ENCODE measurements at places on chromosomes 4 and X.

DNA sequence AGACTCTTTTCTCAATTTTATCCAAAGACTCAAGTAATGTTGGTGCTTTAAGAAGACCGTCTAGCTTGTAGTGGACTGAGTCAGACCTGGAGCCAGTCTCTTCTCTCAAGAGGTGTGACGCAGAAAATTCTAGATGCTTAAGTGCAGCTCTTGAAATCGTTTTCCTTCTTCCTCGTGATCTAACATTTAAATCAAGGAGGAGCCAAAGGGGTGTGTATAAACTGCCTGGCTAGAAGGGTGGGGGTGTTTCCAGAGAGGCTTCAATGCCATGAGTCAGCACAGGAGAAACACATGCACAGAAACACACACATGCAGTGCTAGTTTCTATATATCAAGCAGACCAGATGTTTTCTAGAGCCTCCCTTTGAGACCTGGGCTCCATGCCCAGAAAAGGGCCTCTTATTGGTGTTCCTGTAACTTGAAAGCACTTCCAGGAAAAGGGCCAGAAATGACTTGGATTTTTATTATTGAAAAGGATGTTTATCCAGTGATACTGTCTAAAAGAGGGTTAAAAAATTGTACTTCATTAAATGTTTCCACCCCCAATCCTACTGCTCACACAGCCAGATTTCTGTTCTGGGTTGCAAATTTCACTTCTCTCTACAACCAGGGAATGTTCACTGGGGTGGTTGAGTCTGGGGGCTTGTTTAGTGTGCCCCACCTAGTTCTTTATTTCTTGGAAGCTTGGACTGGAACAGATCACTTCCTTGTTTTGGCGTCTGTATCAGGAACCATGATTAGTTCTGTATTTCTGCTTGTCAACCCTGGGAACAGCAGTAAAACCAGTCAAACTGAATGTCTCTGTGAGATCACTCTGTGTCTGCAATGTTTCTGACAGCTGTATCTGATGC lies at the start of gene CLIC2:
TSS of gene CLIC2 (minus strand) at position 129 of the 851 bp plus-strand sequence. CDS start 187 bp downstream, outside the sequence.
- no peak for DNase-seq

DNA sequence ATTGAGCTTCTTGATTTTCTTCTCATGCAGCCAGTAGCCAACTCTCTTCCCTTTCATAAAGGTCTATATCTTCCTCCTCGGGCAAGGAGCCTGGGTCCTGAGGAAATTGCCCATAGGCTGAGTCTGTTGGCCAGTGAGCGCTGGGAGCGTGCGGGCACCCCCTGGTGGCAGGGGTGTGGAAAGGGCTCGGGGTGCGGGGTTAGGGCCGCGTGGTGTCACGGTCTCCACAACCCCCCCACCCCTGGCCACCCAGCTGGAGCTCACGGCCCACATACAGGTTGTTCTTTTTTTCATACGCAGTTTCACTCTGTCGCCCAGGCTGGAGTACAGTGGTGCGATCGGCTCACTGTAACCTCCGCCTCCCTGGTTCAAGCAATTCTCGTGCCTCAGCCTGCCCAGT lies 13.1 kb downstream of the RBM10 start:
- no peak for DNase-seq

GRCh38 chr4:47468706-47469365 lies 5.3 kb upstream of the COMMD8 start:
- DNase-seq = no peak

- no peak for DNase-seq
Observed at GRCh38 chr4:160819791-160820190, 1344.0 kb downstream of the FSTL5 start.

- no peak for DNase-seq
Observed at GRCh38 chr4:105194328-105195231, 47.9 kb downstream of the TET2 start.

DNA sequence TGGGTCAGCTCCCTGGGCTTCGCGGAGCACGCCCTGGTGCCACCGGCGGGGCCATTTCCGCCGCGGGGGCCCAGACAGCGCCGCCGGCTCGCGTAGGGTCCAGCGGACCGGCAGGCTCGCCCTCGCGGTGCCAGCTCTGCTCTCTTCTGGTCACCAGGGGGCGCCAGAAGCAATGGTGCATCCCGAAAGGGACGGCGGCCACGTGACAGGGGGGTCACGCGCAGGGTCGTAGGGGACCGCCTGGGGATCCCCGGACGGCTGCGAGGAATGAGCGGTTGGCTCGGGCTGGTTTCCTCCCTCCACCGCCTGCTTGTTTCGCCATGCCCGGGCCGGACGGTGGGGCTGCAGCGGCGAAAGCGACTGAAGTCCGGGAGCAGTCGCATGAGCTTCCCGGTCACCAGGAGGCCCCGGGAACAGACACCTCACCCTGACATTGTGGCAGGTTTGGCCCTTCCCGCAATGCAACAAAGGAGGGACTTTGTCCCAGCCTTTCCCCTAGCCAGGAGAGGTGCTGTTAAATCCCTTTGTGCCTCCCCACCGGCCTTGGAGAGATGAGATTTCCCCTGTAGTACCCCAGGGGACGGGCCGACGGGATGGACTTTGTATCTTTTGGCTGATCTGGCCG lies 15.8 kb downstream of the ZCCHC12 start:
- no peak for DNase-seq

DNA sequence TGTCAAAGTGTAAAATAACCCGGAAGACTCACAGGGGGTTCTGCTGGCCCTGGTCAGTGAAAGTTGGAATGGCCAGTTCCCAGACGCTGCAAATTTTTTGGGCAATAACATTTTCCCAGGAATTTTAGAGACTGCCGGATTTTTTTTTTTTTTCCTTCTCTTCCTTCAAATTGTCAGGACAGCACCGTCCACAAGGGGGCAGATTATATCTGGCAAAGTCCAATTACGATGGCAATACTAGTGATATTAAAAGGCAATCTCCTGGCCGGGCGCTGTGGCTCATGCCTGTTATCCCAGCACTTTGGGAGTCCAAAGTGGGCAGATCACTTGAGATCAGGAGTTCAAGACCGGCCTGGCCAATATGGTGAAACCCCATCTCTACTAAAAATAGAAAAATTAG lies 20.5 kb downstream of the SLC25A5 start:
- no peak for DNase-seq

DNA sequence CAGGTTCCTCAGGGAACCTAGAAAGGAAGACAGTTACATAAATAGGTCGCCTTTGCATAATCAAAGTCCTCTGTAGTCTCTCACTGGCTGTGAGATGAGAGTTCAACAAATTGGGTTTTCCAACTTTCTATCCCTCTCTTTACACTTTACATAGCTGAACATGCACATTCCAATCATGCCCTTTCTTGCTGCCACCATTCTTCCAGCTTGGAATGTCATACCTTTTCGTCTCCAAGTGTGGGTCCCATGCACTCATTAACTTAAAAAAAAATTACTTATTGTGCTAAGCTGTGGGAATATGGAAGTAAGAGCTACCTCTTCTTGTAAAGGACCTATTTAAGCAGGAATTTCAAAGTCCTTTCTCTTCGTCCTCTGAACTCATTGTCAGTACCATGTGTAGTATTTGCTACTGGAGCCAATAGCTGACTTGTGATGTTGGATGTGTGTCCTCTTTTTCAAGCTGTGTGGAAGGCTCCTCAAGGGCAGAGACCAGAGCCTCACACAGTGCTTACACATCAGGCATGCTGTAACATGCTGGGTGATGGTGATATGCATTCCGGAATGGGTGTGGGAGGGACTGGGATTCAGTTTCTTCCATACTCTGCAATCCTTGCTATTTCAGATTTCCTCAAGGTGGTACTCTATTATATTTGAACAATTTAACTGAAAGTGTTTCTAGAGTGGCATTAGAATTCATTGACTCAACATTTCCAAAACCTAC lies 7.1 kb downstream of the ENOPH1 start:
- no peak for DNase-seq

- no peak for DNase-seq
Observed at GRCh38 chrX:129843209-129843458, 552 bp downstream of the ZDHHC9 start.

DNA sequence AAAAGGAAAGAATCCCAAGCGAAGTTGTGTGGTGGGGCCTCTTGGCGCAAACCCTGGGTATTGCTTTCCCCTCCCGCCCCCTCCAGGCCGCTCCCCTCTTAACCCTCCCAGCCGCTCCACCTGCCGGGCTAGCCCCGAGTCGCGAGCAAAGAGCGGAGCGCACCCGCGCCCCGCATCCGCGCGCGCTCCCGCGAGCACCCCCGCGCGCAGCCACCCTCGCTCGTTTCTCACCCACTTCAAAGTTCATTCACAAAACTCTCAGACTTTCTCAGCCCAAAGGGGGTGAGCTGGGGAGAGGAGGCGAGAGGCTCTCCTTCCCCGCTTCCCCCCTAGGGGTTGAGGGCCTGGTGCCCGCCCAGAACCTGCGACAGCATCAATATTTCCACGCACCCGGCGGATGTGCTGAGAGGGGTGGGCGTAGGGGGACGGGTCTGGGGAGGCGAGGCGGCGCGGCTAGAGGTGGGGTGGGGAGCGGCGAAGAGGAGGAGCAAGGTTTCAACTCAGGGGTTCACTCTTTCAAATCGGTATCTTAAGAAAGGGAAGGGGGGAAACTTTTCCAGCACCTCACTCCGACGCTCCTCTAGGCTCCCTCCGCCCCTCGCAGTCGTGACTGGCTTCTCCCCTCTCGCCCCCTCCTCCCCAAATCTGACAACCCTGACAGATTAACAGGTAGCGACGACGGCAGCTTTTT lies 1.8 kb downstream of the MAML3 start:
- DNase-seq = no peak

DNA sequence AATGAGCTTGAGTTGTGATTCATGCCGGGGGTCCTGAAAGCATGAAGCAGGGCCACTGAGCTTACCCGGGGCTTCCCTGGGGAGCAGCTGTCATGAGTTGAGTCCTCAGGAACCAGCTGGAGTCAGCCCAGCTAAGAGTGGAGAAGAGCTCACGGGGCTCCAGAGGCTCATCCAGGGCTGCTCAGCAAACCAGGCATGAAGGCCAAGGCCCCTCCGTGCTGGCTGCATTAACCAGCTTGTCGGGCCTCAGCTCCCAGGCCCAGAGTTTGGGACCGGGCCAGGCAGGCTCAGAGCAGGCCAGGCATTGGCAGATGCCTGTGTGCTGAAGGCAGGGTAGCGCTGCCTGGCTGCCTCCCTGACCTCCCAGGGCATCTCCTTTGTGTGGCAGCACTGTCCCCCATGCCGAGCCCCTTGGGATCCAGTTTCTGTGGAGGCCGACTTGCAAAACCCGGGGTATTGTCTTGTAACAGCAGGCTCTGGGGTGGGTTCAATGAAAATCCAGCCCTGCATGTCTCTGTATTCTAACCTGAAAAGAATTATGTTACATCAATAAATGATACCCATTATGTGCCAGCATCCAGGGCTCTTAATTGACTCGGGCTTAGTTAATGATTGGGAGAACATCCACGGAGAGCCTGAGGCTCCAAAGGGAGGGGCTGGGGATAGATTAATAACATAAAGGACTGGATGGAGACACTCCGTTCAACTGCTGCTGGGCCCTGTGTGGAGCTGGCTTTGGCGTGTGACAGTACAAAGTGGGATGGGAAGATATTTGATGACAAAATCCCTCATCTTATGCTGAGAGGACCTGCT lies 68.0 kb upstream of the MSX1 start:
- DNase-seq = no peak

DNA sequence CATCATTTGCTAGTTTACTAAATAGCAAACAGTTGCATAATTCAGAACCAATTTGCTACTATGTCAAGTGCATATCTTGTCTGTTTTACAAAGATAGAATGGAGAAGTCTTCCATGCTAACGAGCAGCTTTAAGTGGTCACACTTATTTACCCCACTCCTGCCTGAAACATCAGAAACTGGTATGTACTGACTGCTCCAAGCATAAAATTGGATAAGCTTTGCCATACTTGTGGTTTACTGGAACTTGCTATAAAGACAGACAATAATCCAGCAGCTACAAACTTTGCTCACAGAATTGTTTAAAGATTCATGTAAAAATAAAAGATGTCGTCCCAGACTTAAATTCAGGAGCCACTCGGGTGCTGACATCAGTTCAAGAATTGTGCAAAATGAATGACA lies 13.3 kb upstream of the CDKL2 start:
- DNase-seq = no peak

GRCh38 chr4:158122501-158122900 lies 50.3 kb downstream of the GASK1B start:
- DNase-seq = no peak

DNA sequence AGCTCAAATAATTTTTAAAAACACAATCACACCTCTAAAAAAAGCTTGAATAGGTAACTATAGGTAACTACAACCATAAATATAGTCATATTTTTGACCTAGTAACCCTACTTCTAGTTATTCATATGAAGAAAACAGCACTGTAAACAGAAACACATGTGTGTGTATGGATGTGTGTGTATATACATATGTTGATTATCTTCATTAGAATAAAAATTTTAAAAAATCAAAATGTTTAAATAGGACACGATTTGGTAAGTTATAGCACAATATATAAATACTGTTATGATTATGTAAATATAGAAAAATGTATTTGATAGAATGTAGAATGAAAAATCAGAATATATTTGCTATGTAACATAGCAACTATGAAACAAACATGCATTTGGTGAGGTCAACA lies 258.1 kb upstream of the GK2 start:
- DNase-seq = no peak

DNA sequence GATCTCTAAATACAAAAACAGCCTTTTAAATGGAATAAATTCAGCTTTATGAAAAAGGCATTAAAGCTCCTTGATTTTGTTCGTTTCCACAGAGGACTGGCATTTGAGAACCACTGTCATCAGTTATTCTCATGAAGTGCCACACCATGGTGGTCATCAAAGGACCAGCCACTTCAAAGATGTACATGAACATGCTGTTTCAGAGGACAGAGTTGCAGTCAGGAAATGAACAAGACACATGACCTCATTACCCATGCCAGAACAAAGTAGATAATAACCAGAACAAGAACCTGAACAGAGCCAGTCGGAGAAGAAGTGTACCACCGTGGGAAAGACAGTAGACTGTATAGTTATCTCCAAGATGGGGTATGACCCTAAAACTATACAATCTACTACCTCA lies 122.7 kb upstream of the HSD17B10 start:
- no peak for DNase-seq

DNA sequence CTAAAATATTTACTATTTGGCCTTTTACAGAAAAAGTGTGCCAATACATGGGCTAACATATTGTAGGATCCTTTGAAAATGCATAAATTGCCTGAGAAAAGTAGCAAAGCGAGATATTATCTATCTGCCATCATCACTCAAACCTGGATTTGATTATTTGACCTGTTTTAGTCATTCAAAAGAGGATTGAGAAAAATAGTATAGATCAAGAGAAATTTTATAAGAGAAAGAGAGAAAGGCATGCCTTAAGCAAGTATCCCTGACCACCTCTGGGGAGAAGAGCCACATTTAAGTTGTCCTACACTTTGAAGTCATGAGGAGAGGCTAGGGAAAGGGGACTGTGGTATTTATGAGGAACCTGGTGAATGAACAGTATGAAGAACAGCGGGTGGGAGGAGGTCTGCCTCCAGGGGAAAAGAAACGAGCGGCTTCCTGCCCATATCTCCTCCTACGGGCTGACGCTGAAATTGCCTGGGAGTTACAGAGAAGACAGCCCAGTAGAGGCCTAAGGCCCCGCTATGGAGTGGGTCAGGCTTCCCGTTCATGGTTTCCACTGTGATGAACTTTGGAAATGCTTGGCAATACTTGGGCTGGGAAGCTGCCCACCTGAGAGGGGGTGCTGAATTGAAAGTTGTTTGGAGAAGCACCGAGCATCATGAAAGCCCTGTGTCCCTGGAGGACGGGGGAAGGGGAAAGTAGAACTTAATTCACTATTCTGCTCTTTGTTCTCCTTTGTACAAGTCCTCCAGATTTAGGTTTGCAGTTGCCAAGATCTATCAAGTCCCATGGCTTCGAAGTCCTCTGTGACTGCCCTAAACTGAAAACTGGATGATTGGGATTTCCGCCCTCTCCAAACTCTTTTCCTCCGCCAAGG lies 106.9 kb upstream of the ACSL4 start:
- no peak for DNase-seq

GRCh38 chr4:175986-176385 lies 51.7 kb downstream of the ZNF718 start:
- no peak for DNase-seq

Data from kidney epithelial cell (primary cell).